ENCODE measurements at places on chromosomes 16 and 17.

GRCh38 chr17:43986225-43986981 is 18.0 kb upstream of the NAGS start:
- no peak overlapping the region for H3K4me3 ChIP-seq
- no peaks in the 10 kb centered on the region for H3K4me1 ChIP-seq
- H3K27ac ChIP-seq = no peak overlapping the region
- H3K36me3 ChIP-seq = no peaks in the 10 kb centered on the region
- DNase-seq = no peak

DNA sequence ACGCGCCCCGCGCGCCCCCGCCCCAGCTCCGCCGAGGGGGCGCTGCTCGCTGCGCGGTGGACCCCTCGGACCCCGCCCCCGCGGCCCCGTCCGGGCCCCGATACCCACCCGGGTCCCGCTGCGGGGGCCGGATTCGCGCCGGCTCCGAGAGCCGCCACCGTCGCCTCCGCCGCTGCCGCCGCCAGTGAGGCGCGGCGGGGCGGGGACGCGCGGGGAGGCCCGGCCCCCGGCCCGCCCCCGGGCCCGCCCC is at the start of gene TBC1D16:
Gene TBC1D16 (minus strand): TSS at position 186 of the 250 bp plus-strand sequence. CDS start 22,325 bp downstream, outside the sequence.
- no peaks in the 10 kb centered on the region for H3K36me3 ChIP-seq
- no peaks in the 10 kb centered on the region for H3K27me3 ChIP-seq
- H3K27ac ChIP-seq = peak within 1 kb of the TSS; percentile 75
- peak within 1 kb of the TSS; percentile 96 for H3K4me3 ChIP-seq

- H3K27ac ChIP-seq = no peak overlapping the region
- no peak overlapping the region for H3K4me3 ChIP-seq
- peaks cover 11% of the 10 kb centered on the region for H3K4me1 ChIP-seq
- DNase-seq = no peak
- H3K36me3 ChIP-seq = peaks cover 41% of the 10 kb centered on the region
- no peaks in the 10 kb centered on the region for H3K27me3 ChIP-seq
Observed at GRCh38 chr16:88631920-88632586, 6.3 kb upstream of the IL17C start.

DNA sequence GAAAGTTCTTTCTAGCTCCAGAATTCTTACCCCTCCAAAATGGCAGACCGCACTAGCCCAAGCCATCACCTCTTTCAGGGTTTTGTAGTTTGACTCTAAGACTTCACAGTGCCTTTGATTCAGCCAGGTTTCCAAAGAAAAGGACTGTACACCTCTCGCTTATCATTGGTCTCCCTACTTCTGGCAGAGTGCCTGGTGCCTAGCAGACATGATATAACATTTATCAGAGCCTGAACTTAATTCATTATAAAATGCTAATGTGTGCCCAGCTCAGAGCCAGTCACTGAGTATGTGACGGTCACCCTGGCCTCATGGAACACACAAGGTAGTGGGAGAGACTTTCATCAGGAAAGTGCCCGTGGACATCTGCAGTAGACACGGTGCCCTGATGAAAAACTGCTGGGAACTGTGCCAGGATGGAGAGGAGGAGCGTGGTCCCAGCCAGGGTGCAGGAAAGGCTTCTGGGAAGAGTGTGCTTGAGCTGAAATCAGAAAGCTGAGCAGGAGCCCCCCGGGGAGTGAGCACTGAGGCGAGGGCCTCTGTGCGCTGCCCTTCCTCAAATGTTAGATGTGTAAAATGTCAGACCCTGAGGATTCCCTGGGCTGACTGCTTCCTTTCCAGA is 34.3 kb upstream of the LGALS9 start:
- H3K4me1 ChIP-seq = peaks cover 12% of the 10 kb centered on the region
- H3K36me3 ChIP-seq = no peaks in the 10 kb centered on the region
- no peak for DNase-seq
- no peaks in the 10 kb centered on the region for H3K27me3 ChIP-seq
- no peak overlapping the region for H3K4me3 ChIP-seq

- peak overlapping the region; percentile 1 for H3K27ac ChIP-seq
- H3K4me3 ChIP-seq = no peak overlapping the region
- peaks cover 57% of the 10 kb centered on the region for H3K36me3 ChIP-seq
- no peaks in the 10 kb centered on the region for H3K27me3 ChIP-seq
- H3K4me1 ChIP-seq = no peaks in the 10 kb centered on the region
Observed at GRCh38 chr17:82605939-82606600, 42.2 kb downstream of the WDR45B start.

GRCh38 chr17:48012151-48012520 is 25.5 kb downstream of the COPZ2 start:
- H3K4me3 ChIP-seq = peak overlapping the region; percentile 44
- H3K27me3 ChIP-seq = no peaks in the 10 kb centered on the region
- H3K4me1 ChIP-seq = peaks cover 17% of the 10 kb centered on the region
- no peak for DNase-seq
- no peaks in the 10 kb centered on the region for H3K36me3 ChIP-seq
- no peak overlapping the region for H3K27ac ChIP-seq

DNA sequence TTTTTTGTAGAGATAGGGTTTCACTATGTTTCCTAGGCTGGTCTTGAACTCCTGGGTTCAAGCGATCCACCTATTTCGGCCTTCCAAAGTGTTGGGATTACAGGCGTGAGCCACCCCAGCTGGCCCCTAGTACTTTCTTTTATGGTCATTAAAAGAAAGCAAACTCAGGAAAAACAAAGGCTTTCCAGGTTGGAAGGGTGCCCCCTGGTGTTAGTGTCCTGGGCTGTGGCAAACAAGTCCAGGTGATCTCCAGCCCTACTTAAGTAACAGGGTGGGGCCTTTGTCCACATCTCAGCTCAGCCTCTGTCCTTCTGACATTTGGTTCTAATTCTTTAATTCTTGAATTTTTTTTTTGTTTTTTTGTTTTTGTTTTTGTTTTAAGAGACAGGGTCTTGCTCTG is 6.9 kb downstream of the IGFBP4 start:
- H3K4me3 ChIP-seq = no peak overlapping the region
- no peaks in the 10 kb centered on the region for H3K36me3 ChIP-seq

DNA sequence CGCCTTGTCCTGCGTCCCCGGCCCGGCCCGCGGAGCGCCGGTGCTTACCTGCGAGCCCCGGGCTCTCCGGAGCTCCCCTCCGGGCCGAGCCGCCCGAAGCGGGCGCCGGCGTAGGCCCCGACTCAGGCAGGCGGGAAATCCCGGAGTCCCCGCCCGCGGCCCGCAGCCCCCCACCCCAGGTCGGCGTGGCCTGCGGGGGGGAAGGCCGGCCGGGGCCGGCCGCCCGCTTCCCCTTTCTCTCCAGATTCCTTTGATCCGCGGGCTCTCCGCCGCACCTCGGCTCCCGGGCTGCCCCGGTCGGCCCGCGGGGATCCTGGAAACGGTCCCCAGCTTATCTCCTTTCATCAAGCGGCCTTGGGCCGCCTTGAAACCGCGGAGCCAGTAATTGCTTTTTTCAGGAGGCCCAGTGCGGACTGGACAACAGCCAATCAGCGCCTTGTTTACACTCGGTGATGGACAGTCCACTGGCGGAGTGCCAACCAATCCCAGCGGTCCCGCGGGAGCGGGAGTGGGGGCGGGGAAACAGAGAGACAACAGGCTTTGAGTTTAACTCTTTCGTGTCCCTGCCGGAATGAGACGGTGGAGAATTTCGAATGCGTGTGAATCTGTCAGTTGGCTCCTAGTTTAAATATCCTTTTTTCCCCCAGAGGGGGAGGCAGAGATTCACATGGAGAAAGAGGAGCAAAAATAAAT is 1.4 kb upstream of the BAHCC1 start:
- H3K27ac ChIP-seq = peak overlapping the region; percentile 97
- H3K4me1 ChIP-seq = peaks cover 35% of the 10 kb centered on the region
- no peaks in the 10 kb centered on the region for H3K27me3 ChIP-seq
- H3K36me3 ChIP-seq = peaks cover 2% of the 10 kb centered on the region

DNA sequence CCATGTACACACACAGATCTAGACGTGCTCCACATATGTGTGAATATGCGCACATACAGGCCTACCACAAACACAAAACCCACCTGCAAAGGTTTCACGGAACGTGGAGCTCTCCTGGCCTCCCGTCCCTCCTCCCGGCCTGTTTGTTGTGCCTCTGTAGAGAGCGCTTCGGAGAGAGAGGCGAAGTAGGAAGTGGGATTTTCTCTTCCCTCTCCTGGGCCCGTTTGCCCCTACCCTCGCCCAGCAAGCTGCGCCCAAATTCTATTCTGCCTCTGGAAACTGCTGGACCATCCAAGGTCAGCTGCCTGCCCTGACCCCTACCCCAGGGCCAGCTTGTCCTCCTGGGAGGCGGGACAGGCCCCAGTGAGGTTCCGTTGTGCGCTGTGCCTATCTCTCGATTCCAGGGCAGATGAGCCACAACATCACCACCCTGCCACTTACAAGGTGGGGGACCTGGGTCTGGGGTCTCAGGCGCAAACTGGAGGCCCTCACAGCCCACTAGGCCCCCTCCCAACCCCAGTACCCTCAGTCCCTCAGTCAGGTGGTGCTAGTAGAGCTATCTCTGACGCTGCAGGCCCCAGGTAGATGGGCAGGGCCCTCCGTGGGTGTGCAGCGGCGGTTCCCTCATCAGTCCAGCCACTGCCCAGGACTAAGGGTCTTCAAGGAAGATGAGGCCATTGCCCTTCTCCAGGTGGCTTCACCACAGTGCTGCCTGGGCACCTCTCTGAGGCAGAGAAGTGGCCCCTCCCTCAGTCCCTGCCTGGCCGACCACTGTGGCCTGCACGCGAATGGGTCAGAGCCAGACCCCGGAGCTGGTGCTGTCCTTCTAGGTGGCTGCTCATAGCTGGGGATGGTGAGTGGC is 54.2 kb downstream of the BEAN1 start:
- no peaks in the 10 kb centered on the region for H3K36me3 ChIP-seq
- no peaks in the 10 kb centered on the region for H3K27me3 ChIP-seq
- no peak for DNase-seq
- H3K4me1 ChIP-seq = peaks cover 25% of the 10 kb centered on the region
- no peak overlapping the region for H3K4me3 ChIP-seq

DNA sequence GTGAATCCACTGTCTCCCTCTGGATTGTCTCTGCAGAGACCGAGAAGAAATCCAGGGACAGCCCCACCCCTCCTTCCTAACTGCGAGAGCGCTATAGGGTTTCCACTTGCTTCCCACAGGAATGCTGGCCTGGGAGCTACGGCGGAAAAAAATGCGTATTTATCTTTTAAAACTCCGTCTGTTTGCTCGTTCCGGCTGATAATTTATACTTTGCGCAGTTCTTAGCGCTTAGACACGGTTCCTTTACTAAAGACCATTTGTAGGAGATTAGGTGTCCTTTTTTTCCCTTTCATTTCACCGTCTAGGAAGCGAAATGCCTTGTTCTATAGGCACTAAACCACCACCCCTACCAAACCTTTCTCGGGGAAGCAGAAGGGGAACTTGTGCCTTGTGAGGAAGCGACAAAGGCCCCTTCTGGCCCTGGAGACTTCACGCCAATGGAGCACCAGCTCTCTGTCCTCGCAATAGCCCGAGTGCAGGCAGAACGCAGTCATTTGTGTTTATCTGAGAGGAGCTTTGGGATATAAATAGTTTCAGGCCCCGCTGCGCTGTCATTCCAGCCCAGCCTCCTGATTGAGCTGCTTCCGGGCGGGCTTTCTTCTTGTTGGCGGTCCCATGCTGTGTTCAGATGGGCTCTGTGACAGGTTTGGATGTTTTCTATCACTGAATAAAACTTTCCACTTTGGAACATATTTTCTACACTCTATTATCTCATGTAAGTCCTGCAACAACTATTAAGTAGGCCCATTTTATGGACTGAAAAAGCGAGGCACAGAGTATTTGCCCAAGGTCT is 791 bp upstream of the SUPT4H1 start:
- peaks cover 34% of the 10 kb centered on the region for H3K36me3 ChIP-seq
- H3K27ac ChIP-seq = peak overlapping the region; percentile 73
- DNase-seq = no peak
- peaks cover 22% of the 10 kb centered on the region for H3K4me1 ChIP-seq
- no peaks in the 10 kb centered on the region for H3K27me3 ChIP-seq
- H3K4me3 ChIP-seq = peak overlapping the region; percentile 61
